Hematopoietic multipotent progenitor cell treated with erythropoietin and hydrocortisone succinate and interleukin-3 and kit ligand, for 8 days (in vitro differentiated cells): ENCODE measurements at places on chromosomes 13 and 19.
A peak's percentile ranks its signal among the peaks of the same experiment; 100 is the strongest.

GRCh38 chr13:110616103-110617101 lies 1.1 kb downstream of the NAXD start:
- peak; percentile 34 for DNase-seq

DNA sequence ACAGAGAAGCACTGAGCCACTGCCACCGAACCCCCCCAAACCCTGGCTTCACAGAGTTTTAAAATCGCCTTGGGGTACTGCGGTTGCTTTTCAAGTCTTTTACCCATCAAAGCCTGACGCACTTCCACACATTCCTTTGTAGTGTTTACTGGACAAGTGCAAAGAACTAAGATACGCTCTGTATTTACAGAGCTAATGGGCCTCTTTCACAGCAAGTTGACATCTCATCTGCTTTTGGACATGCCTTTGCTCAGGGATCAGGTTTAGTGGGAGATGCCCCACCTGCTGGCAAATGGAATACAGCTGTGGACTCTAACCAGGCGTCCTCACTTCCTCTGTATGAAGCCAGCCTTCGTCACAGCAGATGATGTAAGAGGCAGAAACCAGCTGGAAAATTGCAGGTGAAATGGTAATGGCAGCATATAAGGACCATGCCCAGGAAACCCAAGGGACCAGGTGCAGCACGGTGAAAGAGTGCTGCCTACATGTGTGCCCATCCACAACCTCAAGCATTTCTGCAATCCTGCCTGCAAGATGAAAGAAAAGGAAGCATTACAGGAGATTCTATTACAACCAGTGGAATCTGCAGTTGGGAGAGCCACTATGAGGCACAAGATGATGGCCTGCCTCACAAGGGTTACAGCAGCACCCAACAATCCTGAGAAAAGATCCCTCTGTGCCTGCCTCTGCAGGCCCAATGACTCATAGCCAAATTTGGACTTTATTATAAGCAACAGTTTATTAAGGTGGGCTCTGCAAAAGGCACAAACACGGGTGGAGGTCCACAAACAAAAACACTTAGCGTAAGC lies 34.7 kb downstream of the BRD4 start:
- no peak for DNase-seq

GRCh38 chr19:35276706-35277281 lies 5.5 kb upstream of the HAMP start:
- no peak for DNase-seq

GRCh38 chr13:39670445-39670844 lies 15.0 kb downstream of the COG6 start:
- peak; percentile 31 for DNase-seq

- DNase-seq, result no peak
These were observed 29.2 kb downstream of the ZNF146 start for GRCh38 chr19:36244066-36244465.

- no peak for DNase-seq
These were observed 3.4 kb upstream of the KLF16 start for GRCh38 chr19:1866693-1867348.

DNA sequence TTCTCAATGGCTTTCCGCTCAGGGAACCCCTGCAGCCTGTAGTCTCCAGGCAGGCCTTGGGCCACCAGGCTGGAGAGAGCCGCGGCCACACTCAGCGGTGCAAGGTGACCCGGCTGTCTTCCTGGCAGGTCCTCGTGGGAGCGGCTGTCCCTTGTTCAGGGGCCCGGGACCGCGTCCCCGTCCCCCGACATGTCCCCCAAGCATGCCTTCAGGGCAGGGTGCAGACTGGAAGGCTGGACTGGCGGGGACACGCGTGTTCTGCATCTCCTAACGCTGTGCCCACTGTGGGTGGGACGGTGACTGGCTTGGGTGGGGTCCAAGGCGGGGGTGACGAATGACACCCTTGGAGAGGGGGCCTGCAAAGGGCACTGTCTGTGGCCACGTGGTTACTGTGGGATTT lies 93.6 kb downstream of the WTIP start:
- no peak for DNase-seq

- no peak for DNase-seq
These were observed 276.4 kb downstream of the KCNRG start for GRCh38 chr13:50291611-50292010.

GRCh38 chr19:3494051-3494450 lies 6.4 kb downstream of the DOHH start:
- DNase-seq, result no peak

DNA sequence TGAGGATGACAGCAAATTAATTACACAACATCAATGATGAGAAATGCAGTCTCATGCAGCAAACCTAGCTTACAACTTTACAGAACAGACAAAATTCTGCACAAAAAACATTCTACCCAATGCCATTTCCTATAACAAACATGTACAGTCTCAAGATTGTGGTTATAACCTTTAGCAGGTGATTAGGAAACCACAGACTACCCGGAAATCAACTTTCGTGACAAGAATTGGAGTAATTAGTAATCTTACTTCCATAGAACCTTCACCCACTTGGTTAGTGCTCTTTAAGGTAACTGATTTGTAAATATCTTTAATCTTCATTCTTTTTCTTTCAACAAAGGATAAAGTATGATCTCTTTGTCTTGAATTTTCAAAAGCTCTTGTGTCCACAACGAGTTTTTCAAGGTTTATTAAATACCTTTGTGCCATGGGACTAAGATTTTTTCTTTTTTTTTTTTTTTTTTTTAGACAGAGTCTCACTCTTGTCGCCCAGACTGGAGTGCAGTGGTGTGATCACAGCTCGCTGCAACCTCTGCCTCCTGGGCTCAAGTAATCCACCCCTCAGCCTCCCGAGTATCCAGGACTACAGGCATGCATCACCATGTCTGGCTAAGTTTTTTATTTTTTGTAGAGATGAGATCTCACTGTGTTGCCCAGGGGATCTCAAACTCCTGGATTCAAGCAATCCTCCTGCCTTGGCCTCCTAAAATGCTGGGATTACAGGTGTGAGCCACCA lies 78.8 kb downstream of the MAP4K1 start:
- DNase-seq, result peak; percentile 30

GRCh38 chr19:35408284-35409171 lies 37.7 kb downstream of the GPR42 start:
- DNase-seq, result peak; percentile 41

DNA sequence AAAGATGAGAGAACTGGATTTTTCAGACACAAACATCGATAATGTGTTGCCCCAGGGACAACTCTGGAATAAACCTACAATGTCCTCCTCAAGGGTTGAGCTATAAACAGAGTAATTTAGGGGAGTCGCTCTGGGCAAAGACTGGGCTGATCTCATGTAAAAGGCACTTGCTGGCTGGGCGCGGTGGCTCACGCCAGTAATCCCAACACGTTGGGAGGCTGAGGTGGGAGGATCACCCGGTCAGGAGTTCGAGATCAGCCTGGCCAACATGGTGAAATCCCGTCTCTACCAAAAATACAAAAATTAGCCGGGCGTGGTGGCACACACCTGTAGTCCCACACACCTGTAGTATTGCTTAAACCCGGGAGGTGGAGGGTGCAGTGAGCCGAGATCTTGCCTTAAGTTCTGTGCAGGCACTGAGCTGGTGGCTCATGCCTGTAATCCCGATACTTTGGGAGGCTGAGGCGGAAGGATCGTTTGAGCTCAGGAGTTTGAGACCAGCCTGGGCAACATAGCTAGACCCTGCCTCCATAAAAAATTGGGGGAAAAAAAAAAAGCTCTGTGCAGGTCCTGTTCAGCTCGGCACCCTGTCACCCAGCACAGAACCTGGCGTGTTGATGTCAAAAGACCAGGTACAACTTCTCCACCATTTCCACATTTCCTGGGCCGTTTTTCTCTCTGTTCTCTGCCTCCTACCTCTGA lies 1.4 kb downstream of the TIMM44 start:
- DNase-seq, result no peak

DNA sequence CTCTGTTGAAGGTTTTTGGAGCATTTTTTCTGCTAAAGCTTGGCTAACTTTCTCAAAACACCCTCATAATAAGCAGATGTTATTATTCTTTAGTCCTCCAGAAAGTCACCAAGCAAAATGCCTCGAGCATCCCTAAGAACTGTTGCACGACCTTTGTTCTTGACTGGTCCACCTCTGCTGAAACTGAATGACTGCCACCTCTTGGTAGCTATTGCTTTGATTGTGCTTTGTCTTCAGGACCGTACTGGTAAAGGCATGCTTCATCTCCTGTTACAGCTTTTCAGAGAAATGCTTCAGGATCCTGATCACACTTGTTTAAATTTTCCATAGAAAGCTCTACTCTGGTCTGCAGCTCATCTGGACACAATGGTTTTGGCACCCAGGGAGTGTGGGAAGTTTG lies 254.8 kb downstream of the DCT start:
- DNase-seq, result no peak

DNA sequence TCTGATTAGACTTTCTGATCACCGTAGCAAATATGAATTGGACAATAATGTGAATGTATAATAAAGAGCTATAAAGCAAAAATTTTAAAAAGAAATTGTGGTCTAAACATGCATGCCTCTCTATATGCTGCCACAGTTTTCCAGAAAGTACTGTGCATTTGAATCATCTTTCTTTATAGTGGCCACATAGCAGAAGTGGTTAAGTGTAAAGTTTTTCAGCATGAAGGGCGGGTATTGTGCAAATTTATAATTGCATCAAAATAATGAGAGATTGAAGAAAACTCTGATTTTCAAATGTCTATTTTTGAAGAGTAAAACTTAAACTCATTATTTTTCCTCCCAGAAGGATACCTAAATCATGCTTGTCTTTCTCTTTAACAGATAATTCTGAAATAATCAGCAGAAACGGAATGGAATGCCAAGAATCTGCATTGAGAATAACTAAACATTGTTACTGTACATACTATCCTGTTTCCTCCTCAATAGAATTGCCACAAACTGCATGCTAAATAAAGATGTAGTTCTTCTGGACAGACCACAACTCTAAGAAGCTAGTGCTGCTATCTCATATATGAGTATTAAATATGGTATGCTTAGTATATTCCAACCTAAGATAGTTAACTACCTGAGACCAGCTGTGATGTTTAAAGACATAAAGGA lies 42.9 kb upstream of the RAP2A start:
- DNase-seq, result no peak

DNA sequence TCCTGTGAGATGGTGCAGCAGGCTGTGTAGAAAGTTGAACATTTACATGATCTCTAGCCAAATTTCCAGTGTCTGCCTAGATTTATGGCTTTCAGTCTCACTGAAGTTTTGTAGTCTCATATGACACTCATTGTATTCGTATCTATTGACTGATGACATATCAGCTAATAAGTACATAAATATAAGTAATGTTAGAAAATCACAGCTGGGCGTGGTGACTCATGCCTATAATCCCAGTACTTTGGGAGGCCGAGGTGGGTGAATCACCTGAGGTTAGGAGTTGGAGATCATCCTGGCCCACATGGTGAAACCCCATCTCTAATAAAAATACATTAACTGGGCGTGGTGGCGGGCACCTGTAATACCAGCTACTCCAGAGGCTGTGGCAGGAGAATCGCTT lies 54.7 kb upstream of the HTR2A start:
- no peak for DNase-seq

GRCh38 chr13:40292536-40292935 lies 373.9 kb downstream of the FOXO1 start:
- no peak for DNase-seq

GRCh38 chr13:110338441-110339101 lies 31.5 kb downstream of the COL4A2 start:
- no peak for DNase-seq
